ENCODE measurements at places on chromosomes 3 and 15. TPM values are rescaled to one million over a fixed set of nuclear protein-coding genes. Genes with fewer than 3 reads are reported as not detected.

Gene CLDN11
- total RNA-seq, result not detected

DNA sequence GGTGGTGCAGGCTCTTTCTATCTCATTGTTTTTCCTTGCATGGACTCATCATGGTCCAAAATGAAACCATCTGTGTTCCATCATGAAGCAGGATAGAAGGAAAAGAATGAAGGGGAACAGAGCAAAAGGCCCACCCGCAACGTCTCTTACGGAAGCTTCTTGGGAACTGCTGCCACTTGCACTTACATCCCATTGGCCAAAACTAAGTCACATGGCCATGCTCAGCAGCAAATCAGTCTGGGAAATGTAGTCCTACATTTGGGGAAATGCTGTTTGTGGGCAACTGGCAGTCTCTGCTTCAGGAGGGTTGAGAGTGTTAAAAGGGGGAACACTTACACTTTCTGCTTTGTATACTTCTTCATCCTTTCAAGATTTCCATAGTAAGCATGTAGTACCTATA is 191.6 kb downstream of the SV2B start:
- no peak overlapping the region for H3K4me3 ChIP-seq
- peak overlapping the region; percentile 9 for H3K27ac ChIP-seq
- H3K36me3 ChIP-seq, result no peaks in the 10 kb centered on the region
- H3K4me1 ChIP-seq, result peaks cover 5% of the 10 kb centered on the region
- DNase-seq, result no peak

DNA sequence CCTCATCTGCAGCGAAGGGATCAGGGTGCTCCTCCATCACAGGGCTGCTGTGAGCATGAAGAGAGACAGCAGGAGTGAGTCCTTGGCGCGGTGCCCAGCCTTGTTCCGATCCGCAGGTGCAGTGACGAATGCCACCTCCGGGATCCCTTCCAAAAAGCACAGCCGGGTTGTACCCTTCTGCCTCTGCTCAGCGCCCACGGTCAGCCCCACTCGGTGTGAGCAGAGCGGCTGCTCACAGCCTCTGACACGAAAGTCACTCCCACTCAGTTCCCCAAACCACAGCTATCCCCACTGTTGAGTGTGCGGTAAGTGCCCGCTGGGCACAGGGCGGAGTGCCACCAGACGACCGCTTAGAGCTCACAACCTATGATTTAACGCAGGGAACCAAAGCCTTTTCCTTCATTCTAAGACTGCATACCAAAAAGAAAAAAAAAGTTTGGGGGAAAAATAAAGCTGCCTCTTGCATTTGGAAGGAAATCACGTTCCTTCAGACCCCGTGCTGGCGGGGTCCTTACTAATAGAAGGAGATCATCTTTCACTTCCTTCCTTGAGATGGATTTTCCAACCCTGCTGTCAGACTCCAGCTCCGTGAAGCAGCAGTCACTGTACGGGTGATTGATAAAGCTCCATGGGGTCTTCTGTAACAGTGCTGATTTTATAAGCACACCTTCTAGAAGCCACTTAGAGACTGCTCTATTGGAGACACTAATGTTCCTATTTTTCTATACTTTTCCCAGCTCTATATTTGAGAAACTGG is 34.7 kb upstream of the TUBGCP5 start:
- no peaks in the 10 kb centered on the region for H3K36me3 ChIP-seq
- H3K4me3 ChIP-seq, result no peak overlapping the region
- DNase-seq, result no peak
- peaks cover 12% of the 10 kb centered on the region for H3K27me3 ChIP-seq

GRCh38 chr3:12662593-12663400 is 1.1 kb downstream of the RAF1 start:
- peak overlapping the region; percentile 67 for H3K27ac ChIP-seq
- H3K4me1 ChIP-seq, result peaks cover 43% of the 10 kb centered on the region
- peaks cover 5% of the 10 kb centered on the region for H3K36me3 ChIP-seq
- H3K27me3 ChIP-seq, result no peaks in the 10 kb centered on the region

DNA sequence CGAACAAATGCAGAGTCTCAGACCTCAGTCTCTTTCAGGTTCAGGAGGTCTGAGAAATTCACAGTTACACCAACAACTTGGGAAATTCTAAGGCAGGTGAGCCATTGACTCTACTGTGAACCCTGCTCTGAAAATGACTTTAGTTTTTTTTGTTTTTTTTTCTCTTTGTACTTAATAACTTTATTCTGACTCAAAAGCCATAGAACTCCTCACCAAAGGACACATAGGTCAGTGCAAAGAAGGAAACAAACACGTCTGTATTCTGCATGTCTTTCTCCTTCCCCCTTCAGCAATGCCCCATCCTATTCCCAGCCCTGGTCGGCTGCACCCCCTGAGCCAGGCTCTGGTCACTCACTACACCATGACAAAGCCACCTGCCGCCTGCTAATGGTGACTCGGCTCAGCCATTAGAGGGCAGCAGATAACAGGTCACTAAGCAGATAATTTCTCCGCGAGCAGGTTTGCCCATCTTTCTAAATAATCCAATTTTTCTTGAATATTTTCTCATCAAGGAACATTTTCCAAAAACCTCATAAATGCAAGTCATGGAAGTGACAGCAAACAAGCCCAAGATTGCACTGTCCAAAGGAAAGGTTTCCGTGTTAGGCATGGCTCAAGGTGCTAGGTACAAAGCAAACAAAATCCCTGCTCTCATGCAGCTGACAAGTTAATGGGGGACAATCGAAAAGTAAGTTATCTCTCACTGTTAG is 37.7 kb downstream of the TM4SF4 start:
- peaks cover 20% of the 10 kb centered on the region for H3K27me3 ChIP-seq
- DNase-seq, result peak; percentile 29
- H3K27ac ChIP-seq, result no peak overlapping the region
- H3K4me1 ChIP-seq, result peaks cover 14% of the 10 kb centered on the region
- H3K4me3 ChIP-seq, result no peak overlapping the region
- no peaks in the 10 kb centered on the region for H3K36me3 ChIP-seq

DNA sequence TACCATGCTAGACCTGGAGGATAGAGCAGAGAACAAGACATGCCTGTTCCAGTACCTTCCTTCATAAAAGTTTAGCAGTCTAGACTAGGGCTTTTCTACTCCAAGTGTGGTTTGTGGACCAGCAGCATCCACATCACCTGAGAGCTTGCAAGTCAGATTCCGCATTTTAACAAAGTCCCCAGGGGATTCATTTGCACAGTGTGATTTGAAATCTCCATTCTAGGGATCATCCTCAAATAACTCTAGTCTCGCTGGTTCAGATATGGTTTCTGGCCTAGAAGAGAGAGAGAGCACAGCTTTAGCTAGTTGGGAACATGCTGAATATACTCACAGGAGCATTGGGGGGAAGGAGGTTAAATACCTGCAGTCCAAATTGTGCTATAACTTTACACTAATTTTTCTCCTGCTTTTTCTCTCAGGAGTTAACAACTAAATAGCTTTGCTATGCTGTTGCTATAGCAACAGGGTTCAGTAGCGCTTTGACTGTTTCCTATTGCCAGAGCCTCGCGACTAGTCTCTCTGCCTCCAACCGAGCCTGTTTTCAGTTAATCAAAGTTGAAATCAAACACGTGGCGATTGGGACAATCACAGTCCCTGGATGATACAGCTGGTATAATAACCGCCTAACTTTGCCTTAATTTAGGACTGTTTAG is 64.0 kb upstream of the RASGRF1 start:
- H3K27me3 ChIP-seq, result no peaks in the 10 kb centered on the region
- H3K4me1 ChIP-seq, result no peaks in the 10 kb centered on the region
- DNase-seq, result no peak
